Central memory CD8-positive, alpha-beta T cell (primary cell): ENCODE measurements at places on chromosomes 5 and 9.

DNA sequence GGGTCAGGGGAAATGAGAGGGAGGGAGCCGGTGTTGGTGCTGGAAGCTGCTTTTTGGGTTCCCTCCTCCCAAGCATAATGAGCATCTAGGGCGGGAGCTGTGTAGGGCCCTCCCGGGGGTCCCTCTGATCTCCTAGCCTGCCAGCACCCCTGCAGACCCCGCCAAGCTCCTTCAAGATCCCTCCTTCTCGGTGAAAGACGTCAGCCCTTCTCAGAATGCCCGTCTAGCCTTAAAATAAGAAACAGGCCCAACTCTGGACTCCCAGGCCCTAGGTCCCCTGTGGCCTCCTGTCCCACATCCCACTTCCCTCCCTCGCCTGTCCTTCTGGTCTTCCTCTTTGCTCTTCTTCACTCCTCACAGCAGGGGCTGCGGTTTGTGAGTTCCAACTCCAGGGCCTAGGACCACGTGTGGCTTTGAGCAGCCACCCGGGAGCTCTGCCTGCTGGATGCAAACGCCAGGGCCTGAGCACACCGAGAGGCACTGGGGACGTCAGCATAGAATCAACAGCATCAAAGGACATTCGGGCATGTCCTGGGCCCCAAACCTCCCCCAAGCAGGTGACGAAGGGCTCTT, 8.8 kb upstream of the SCGB3A1 start:
- no peaks in the 10 kb centered on the region for H3K36me3 ChIP-seq
- DNase-seq = no peak
- no peak overlapping the region for H3K4me3 ChIP-seq
- H3K27me3 ChIP-seq = no peaks in the 10 kb centered on the region

- no peak overlapping the region for H3K4me3 ChIP-seq
- DNase-seq = no peak
- H3K27ac ChIP-seq = no peak overlapping the region
- no peaks in the 10 kb centered on the region for H3K4me1 ChIP-seq
- H3K36me3 ChIP-seq = peaks cover 1% of the 10 kb centered on the region
- H3K27me3 ChIP-seq = peaks cover 5% of the 10 kb centered on the region
These were observed 100.4 kb downstream of the NREP start for GRCh38 chr5:111656580-111656979.

GRCh38 chr5:172535108-172535445, 80.8 kb upstream of the SH3PXD2B start:
- H3K4me1 ChIP-seq = peaks cover 10% of the 10 kb centered on the region
- no peak for DNase-seq
- no peak overlapping the region for H3K27ac ChIP-seq

DNA sequence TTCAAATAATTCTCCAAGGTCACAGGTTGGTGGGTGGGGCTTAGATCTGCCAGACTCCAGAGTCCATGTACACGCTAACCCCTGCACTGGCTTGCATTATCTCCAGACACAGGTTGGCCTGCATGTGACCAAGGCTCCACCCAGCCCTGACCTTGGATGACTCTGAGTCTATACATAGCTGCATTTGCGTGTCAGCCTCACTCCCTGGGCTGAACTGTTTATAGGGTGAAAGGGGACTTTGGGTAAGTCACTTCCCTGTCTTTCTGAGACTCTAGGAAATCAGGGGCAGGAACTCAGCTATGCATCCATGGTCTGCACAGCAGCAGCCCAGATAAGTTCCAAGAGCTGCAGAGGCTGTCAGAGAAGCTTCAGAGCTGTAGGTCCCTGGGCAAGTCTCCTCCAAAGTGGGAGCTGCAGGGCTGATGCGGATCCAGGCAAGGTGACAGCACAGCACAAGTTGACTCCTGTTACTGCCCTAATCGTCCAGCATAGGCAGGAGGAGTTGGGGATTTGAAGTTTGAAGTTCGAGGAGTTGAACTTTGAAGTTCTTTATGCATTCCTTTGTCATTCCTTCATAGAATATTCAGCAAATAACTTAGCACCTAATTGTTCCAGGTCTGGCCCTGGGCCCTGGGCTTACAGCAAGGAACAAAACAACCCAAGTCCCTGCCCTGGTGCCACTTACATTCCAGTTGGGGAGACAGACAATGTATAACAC, 53.4 kb downstream of the SLC22A5 start:
- H3K4me3 ChIP-seq = peak overlapping the region; percentile 44
- H3K36me3 ChIP-seq = peaks cover 62% of the 10 kb centered on the region
- H3K27me3 ChIP-seq = no peaks in the 10 kb centered on the region

DNA sequence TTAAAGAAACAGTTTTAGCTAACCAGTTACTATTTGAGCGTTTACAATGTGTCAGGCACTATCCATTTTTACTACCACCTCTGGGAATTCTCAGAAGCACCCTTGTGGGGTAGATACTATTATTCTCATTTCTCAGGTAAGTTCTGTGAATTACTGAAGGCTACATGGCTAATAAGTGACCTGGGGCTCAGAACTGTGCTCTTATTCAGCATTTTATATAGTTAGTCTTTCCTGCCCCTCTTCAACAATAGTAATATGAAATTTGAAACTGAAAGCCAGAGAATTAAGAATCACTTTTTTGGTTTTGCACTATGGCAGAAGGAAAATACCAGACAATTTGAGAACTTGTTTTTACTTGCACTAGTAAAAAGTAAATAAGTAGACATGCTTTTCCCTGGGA, 11.8 kb downstream of the ELL2 start:
- peaks cover 22% of the 10 kb centered on the region for H3K4me1 ChIP-seq
- peaks cover 2% of the 10 kb centered on the region for H3K36me3 ChIP-seq
- no peak for DNase-seq
- no peak overlapping the region for H3K27ac ChIP-seq

- no peaks in the 10 kb centered on the region for H3K27me3 ChIP-seq
- H3K4me1 ChIP-seq = peaks cover 43% of the 10 kb centered on the region
- DNase-seq = no peak
- H3K36me3 ChIP-seq = no peaks in the 10 kb centered on the region
- peak overlapping the region; percentile 60 for H3K4me3 ChIP-seq
These were observed 185.9 kb upstream of the RASA1 start for GRCh38 chr5:87081511-87082372.
